ENCODE measurements at places on chromosomes 6 and 20. TPM values are rescaled to one million over a fixed set of nuclear protein-coding genes. Genes with fewer than 3 reads are reported as not detected.

DNA sequence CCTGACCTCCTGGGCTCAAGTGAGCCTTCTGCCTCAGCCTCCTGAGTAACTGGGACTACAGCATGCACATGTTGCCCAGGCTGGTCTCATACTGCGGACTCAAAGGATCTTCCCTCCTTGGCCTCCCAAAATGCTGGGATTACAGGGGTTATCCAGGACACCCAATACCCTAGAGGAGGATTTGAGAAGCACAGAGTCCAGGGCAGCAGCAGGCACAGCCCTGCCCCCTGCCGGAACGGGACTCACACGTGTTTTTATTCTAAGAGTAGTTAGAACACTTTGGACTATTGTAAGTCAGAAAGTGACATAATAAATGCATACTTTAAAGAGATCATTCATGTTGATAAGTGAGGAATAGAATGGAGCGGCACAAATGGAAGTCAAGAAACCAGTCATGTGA lies 80.2 kb downstream of the C6orf118 start:
- no peak for DNase-seq
- H3K27ac ChIP-seq: no peak overlapping the region
- no peak overlapping the region for H3K4me3 ChIP-seq
- no peaks in the 10 kb centered on the region for H3K27me3 ChIP-seq

DNA sequence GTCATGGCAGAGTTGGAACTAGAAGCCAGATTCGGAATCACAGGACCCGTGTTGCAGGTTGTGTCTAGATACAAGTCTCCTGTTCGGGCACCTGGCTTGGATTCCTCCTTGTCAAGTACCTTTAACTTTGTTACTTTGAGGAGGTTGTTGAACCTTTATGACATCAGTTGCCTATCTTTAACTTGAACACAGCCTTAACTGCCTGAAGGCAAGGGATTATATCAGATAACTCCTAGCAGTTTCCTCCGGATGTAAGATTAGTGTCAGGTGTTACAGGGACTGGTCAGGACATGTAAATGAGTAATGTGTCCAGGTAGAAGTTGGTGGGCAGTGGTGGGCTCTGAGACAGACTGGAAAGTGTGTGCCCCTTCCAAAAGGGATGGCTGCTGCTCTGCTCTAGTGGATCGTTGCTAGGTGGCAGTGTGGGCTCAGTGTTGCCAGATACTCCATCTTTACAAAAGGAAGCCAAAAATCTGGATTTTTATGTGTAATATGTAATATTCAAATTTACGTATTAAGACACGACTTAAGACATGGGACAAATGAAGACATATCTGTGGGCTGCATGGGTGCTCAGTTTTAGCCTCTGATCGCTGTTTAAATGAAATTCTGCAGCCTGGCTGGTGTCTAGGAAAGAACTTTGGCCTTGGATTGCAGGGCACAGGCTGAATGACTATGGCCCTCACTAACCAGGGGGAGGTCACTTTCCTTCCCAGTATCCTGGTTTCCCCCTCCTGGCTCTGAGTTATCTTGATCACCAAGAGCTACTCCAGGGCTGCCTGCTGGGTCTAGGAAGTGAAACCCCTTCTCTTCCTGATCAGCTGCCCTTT lies 27.1 kb downstream of the CHMP4B start:
- H3K4me1 ChIP-seq: peaks cover 23% of the 10 kb centered on the region
- DNase-seq: no peak
- no peak overlapping the region for H3K27ac ChIP-seq
- peaks cover 9% of the 10 kb centered on the region for H3K27me3 ChIP-seq
- H3K4me3 ChIP-seq: no peak overlapping the region
- H3K36me3 ChIP-seq: peaks cover 8% of the 10 kb centered on the region

- no peak for DNase-seq
- H3K27ac ChIP-seq: no peak overlapping the region
- H3K4me1 ChIP-seq: peaks cover 21% of the 10 kb centered on the region
- no peaks in the 10 kb centered on the region for H3K36me3 ChIP-seq
Observed at GRCh38 chr6:155116571-155116910, 121.4 kb downstream of the TIAM2 start.

DNA sequence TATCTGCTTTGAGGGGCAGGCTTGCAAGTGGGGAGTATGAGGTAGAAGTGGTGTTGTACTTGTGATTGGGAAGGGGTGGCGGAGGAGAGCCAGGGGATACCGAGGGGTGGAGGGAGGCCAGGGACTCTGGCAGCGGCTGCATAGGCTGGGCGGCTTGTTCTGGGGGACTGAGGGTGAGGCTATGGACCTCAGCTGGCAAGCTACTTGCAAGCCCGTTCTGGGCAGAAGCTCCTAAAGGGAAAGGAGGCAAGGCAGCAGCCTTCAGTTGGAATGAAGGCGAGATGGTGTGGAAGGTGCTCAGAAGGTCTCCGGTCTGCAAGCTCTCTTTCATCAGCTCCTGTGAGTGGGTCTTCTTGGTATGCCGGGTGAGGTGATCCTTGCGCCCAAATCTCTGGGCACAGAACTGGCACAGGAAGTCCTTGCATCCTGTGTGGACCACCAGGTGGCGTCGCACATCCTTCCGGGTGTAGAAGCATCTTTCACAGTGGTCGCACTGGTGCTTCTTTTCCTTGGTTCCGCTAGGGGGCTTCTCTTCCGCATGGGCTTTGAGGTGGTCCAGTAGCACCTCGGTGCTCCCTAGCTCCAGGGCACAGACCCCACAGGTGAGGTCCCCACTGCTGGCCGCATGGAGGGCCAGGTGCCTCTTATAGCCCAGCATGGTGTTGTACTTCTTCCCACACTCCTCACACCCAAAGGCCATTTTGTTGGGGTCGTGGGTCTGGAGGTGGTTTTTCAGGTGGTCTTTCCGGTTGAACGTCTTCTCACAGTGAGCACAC lies 66.0 kb downstream of the PLAGL1 start:
- H3K4me3 ChIP-seq: no peak overlapping the region
- no peak overlapping the region for H3K27ac ChIP-seq
- H3K36me3 ChIP-seq: no peaks in the 10 kb centered on the region
- H3K27me3 ChIP-seq: peaks cover 4% of the 10 kb centered on the region
- DNase-seq: peak; percentile 83

DNA sequence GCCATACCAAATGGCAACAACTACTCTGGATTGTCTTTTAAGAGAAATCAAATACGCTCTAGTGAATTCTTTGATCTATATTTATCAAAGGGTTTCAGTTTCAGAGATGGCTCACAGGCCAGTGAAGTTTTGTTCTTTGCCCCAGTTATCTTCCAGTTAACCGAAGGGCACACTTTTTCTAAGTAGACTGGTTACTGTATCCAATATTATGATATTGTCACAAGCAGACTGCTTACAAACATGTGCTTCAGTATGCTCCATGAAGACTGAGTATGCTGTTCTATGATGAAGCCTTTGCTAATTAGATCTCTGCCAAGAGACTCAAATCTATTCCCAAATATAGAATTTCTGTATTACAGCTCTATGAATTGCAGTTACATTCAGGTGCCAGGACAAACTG lies 181.1 kb downstream of the REV3L start:
- H3K27ac ChIP-seq: no peak overlapping the region
- peaks cover 13% of the 10 kb centered on the region for H3K36me3 ChIP-seq
- H3K27me3 ChIP-seq: no peaks in the 10 kb centered on the region
- DNase-seq: no peak

- H3K27ac ChIP-seq: no peak overlapping the region
- H3K4me1 ChIP-seq: peaks cover 6% of the 10 kb centered on the region
- H3K4me3 ChIP-seq: no peak overlapping the region
- DNase-seq: no peak
- H3K36me3 ChIP-seq: peaks cover 8% of the 10 kb centered on the region
- peaks cover 5% of the 10 kb centered on the region for H3K27me3 ChIP-seq
Observed at GRCh38 chr20:47816487-47817451, 31.5 kb upstream of the SULF2 start.

GRCh38 chr6:168708984-168709383 lies 268.0 kb downstream of the SMOC2 start:
- no peaks in the 10 kb centered on the region for H3K4me1 ChIP-seq
- H3K27me3 ChIP-seq: no peaks in the 10 kb centered on the region

DNA sequence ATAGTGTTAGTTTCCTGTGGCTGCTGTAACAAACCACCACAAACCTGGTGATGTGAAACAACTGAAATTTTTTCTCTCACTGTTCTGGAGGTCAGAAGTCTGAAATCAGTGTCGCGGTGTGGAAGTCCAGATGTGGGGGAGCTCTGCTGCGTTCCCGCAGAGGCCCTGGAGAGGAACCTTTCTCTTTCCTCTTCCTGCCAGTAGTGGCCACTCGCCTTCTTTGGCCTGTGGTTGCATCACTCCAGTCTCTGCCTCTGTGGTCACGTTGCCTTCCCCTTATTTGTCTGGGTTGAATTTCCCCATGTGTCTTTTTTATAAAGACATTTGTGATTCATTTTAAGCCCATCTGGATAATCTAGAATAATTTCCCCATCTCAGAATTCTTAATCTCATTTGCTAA lies 295.5 kb upstream of the FLRT3 start:
- no peaks in the 10 kb centered on the region for H3K27me3 ChIP-seq
- H3K27ac ChIP-seq: no peak overlapping the region
- no peaks in the 10 kb centered on the region for H3K4me1 ChIP-seq
- DNase-seq: no peak
- H3K4me3 ChIP-seq: no peak overlapping the region
- no peaks in the 10 kb centered on the region for H3K36me3 ChIP-seq

DNA sequence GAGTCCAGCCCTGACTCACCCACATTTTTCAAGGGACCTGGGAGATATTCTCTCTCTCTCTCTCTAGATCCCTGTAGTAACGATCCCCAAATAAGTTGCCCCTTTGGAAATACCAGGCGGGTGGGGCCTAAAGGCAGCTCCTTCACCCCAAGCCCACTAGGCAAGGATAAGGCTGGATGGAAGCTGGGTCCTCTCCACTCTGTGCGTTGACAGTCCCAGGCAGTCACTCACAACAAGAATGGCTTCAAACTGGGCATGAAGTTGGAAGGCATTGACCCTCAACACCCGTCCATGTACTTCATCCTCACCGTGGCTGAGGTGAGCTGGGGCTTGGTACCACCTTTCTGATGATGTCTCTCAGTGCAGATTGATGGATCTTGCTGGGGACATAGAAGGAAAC lies 21.6 kb downstream of the L3MBTL1 start:
- peaks cover 5% of the 10 kb centered on the region for H3K27me3 ChIP-seq
- DNase-seq: no peak
- H3K4me3 ChIP-seq: no peak overlapping the region
- no peak overlapping the region for H3K27ac ChIP-seq

DNA sequence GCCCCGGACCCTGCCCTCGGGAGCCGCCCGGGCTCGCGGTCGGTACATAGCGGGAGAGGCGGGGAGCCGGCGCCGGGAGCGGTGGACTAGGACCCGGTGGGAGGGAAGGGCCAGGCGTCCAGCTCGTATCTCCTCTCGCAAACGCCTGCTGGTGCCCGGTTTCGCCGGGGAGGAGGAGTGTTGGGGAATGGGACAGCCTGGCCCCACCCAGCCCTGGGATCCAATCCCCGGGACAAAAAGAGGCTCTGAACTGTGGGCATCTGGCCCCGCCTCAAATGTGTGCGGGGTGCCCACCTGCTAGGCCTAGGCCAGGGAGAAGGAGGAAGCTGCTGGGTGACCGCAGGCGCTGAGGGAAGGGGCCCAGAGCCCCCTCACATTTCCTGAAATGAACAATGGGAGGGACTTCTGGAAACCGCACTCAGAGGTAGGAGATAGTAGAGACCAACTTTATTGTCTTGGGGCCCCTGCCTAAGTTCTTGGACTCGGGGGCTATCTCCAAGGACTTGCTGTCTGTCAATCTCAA lies at the start of gene KCNK17:
TSS of gene KCNK17 (minus strand) at position 147 of the 523 bp plus-strand sequence. CDS start at position 48, 99 bp downstream.
- H3K4me1 ChIP-seq: no peaks in the 10 kb centered on the region
- H3K4me3 ChIP-seq: peak within 1 kb of the TSS; percentile 38
- peaks cover 7% of the 10 kb centered on the region for H3K36me3 ChIP-seq
- no peak within 1 kb of the TSS for H3K27ac ChIP-seq
- peak; percentile 35 for DNase-seq
- peaks cover 26% of the 10 kb centered on the region for H3K27me3 ChIP-seq

DNA sequence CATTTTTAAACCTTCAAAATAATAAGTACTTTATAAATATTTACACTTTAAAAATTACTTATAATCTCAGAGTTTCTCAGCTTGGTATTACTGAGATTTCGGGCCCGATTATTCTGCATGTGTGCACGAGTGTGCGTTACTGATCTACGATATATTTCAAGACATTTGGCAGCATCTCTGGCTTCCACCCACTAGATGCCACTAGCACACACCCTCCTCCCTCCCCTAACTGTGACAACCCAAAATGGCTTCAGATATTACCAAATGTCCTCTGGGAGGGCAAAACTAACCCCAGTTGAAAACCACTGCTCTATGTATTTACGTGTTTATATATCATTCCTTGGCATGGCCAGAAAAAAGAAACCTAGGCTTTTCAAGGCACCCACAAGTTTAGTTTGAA lies 95.9 kb downstream of the FYN start:
- no peak for DNase-seq
- H3K36me3 ChIP-seq: no peaks in the 10 kb centered on the region
- peaks cover 56% of the 10 kb centered on the region for H3K4me1 ChIP-seq
- H3K27ac ChIP-seq: peak overlapping the region; percentile 78
- peak overlapping the region; percentile 58 for H3K4me3 ChIP-seq

DNA sequence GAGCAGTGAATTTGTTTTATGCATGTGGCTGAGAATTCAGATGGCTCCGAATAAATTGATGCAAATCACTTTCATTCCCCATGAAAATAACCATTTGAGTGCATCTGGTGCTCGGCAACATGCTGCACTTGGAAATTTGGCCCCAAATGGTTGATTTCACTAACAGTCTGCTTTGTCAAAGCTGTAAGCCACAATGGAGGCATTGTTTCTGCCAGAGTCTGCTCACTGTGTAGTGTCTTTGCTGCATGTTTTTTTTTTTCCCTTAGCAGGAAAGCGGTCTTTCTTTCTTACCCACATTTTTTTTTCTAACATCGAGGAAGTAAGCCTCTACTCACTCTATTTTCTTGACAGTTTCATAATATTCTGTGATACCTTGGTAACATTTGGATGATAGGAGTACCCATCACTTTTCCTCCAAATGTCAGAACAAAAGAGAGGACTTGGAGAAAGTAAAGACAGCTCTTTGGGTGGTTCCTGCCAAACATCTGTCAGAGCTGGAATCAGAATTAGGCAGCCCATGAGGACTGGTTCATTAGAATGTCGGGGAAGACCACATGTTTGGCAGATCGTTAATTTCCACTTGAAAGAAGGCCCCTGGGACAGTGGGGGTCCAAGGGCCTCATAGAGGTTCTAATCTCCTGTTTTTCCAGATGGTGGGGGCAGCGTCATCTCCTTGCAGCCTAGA lies 149.5 kb downstream of the DOK5 start:
- H3K36me3 ChIP-seq: no peaks in the 10 kb centered on the region
- H3K4me1 ChIP-seq: peaks cover 65% of the 10 kb centered on the region

ARFGAP1 gene
- total RNA-seq: 93.6 TPM

FAM209B gene
- not detected for total RNA-seq

NKX2-2 gene
- 1.2 TPM for total RNA-seq

HLA-DMA gene
- total RNA-seq: 0.76 TPM

SEMG1 gene
- not detected for total RNA-seq

NRN1 gene
- 48.5 TPM for total RNA-seq

CGAS gene
- 0.37 TPM for total RNA-seq

All from glutamatergic neuron (in vitro differentiated cells).